ENCODE measurements at places on chromosomes 6 and 20. TPM values are rescaled to one million over a fixed set of nuclear protein-coding genes. Genes with fewer than 3 reads are reported as not detected.

The ULBP1 gene
- total RNA-seq, result 1.5 TPM

The HLA-A gene
- 315 TPM for total RNA-seq

The C20orf144 gene
- not detected for total RNA-seq

The CBLN4 gene
- not detected for total RNA-seq

The SIRPG gene
- total RNA-seq, result not detected

The OPRM1 gene
- total RNA-seq, result not detected

The TXLNB gene
- not detected for total RNA-seq

The TRIM38 gene
- 1.8 TPM for total RNA-seq

The BPIFA2 gene
- total RNA-seq, result not detected

DNA sequence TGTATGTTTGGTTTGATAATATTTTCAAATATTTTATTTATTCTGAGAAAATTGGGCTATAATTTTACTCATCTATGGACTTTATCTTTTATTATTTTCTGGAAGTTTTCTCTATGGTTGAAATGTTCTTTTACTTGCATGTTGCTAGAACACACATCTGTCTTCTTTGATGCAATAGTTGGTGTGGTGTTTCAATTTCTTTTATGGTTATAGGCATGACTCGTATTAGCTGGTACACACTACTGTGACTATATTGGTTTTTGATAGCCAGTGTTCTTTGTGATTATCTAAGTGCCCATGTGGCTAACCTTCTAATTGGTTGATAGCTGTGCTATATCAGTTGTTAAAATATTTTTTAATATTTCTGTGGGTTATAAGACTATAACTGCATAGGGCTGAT lies 1343.3 kb upstream of the GJE1 start:
- no peak for DNase-seq

GRCh38 chr6:155580904-155581303 lies 125.3 kb upstream of the NOX3 start:
- no peak for DNase-seq

DNA sequence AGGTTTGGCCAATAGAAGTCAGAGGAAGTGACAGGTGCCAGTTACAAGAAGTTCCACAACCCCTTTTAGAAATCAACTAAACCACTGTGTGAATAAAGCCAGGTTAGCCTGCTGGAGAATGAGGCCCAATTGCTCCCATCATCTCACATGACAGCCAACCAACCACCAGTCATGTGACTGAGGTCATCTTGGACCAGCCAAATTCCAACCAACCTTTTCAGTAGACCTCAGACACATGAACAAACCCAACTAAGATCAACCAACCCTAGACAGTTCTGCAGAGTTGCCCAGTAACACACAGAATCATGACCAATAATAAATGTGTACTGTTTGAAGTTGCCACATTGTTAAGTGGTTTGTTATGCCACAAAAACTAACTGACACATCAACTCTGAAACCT lies 44.6 kb upstream of the GGTLC1 start:
- DNase-seq, result no peak

DNA sequence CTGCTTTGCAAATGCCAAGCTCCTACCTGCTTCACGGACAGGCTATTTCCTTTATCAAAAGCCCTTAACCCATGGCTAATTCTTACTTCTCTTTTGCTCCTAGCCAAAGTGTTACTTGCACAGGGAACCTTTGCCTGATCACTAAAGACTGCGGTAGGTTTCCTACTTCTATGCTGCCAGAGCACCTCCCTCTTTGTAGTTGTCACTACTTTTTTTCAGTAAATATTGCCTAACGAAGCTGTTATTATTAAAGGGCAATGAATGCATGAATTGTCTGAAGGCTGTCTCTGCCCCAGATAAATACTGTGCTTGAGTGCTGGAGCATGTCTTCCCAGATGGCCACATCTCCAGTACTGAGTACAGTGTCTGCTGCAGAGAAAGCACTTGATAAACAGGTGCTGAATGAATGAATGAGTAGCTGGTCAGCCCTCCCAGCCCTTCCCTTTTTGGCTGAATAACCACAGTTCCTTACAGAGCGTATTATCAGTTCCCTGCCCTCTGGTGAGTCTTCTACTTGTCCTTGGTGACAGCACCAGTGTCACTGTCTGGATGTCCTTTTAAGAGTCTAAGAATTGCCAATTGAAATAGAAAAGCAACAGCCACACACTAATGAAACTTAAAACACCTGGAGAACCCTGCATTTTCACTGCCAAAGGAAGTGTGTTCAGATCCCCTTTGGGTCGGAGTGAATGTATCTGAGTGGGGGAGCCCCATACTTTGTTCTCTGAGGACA lies 73.6 kb upstream of the TRAF3IP2 start:
- DNase-seq, result no peak

DNA sequence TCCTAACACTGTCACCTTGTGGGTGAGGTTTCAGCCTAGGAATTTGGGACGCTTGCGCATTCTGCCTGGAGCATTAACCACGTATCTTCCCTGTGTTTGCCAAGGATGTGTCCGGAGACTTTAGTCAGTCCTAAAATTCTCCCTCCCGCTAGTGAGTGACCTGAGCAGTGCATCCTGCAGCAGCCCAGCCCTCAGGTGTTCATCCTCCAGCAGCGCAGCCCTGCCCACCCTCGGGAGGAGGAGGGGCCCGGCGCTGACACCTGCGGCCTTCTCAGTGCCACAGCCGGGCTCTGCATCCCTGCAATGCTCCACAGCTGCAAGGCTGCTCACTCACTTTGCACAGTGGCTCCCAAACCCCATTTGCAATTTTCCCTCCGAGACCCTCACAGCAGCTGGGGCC lies 79.5 kb downstream of the ERMARD start:
- no peak for DNase-seq

GRCh38 chr6:17995414-17995813 lies 8.0 kb upstream of the KIF13A start:
- DNase-seq, result no peak

- no peak for DNase-seq
Measured at GRCh38 chr20:10555865-10556308, 117.9 kb downstream of the JAG1 start.

GRCh38 chr6:157185986-157186385 lies 137.3 kb downstream of the TMEM242 start:
- no peak for DNase-seq

DNA sequence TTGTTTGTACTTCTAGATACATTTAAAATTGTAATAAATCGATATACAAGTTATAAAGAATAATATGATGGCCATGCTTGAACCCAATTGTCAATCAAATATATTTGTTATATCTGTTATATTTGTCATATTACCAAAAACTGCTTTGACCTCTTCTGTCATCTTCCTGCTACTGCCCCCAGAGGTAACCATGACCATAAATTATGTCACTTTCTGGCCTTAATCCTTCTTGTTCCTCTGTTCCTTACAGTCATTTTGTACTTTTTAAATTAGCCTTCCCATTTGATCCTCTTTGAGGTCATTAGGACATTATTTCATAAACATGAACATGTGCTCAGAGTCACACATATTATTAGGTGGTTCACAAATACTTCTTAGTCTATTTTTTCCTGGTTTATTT lies 124.7 kb downstream of the HFE start:
- DNase-seq, result no peak

DNA sequence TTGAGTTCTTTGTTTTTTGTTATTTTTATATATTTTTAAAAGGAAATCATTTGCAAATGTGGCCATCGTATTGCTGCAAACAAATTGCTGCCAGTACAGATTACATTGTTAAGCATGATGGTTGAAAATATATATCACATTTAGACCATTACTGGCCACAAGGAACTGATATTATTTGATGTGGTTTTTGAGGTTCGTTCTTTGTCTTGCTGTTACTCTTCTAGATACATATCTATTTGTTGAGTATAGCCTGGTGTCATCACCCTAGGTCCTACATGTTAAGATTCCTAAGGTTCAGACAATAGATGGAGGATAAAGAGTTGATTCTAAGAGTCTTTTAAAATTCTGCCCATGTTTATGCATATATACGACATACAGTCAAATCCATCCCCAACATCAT lies 306.0 kb downstream of the FARS2 start:
- no peak for DNase-seq

- peak; percentile 43 for DNase-seq
Measured at GRCh38 chr6:14658886-14659561, 541.5 kb downstream of the CD83 start.

DNA sequence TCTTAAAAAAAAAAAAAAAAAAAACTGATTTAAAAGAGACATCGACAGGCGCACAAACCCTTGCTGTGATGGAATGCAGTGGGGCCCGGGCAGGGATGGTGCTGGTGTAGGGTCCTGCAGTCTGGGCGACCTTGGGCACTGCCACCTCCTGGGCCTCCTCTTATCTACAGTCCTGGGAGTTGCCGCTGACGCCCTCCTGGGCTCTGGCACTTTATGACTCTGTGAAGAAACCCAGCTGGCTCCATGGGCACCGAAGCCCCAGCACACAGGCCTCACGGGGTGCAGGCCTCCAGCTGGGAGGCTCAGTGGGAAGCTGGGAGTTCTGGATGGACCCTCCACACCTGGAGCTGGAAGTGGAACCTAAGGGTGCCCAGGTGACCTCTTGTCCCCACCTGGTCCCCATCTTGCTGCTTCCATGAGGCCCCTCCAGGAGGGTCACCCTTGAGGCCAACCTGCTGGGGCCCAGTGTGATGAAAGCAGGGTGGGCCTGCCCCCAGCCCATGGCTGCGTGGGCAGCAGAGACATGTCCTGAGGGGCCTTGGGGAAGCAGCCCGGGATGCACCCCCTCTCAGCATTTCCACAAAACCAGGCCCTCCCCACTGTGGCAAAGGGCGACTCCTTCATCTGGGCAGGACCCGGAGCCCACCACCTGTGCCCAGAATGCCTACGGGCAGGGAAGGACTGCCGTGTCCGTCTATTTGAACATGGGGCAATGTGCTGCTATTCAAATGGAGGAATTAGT lies 104.9 kb downstream of the ASXL1 start:
- DNase-seq, result no peak

DNA sequence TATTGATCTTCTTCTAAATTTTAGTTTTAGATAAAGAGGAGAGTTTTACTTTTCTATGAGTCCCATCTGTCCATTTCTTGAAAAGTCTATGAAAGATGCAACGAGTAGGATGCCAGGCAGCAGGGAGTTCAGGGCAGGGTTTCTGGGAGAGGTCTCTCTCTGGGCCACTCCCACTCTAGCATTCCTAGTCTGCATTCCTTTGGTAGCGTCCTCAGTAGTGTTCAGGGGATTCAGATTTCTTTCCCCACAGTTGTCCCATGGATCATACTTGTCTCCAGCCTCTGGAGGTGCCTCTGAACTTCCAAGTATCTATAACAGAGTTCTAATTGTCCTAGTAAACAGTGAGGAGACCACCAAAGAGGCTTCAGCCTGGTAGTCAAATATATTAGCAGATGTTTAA lies 225.3 kb downstream of the RIMS1 start:
- DNase-seq, result no peak

- no peak for DNase-seq
Measured at GRCh38 chr6:95679981-95680380, 102.6 kb downstream of the MANEA start.

DNA sequence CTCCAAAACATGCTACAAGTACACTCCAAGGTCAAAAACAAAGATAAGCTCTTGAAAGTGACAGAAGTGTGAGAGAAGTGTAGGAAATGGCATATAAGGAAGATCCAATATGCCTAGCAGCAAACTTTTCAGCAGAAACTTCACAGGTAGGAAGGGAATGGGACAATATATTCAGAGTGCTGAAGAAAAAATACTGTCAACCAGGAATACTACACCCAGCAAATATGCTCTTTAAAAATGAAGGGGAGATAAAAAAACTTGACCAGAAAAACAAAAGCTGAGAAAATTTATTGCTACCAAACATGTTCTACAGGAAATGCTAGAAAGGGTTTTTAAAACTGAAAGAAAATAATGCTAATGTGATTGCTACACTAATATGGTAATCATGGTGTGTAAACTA lies 46.2 kb downstream of the THBS2 start:
- DNase-seq, result no peak

DNA sequence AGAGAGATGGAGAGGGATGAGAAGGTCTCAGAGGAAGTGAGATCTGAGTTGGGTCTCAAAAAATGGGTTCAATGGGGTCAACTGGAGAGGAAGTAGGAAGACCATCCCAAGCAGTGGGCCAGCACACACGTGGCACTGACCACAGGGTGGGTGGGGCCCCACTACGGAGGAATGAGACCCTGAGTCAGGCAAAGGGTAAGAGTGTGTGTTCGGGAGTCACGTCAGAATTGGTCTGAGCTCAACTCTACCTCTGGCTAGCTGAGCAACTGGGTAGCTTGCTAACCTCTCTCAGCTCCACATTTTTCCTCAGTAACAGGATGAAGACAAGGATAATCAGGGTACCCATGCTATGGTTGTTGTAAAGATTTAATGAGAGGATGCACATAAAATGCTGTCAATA lies 79.0 kb downstream of the TRERF1 start:
- DNase-seq, result no peak

DNA sequence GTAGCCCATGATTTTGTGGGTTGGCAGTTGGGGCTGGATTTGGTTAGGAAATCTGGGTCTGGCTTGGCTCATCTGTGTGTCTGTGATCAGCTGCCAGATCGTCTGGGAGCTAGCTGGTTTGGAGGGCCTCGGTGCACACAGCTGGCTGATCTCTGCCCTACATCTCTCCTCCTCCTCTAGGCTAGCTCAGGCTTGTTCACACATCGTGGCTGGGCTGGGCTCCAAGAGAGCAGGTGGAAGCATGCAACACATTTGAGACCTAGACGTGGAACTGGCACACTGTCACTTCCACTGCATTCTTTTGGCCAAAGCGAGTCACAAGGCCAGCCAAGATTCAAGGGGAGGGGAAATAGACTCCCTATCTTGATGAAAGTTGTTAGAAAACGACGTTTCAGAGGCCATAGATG lies 15.9 kb downstream of the NDUFAF5 start:
- DNase-seq, result peak; percentile 99

GRCh38 chr20:37152284-37152683 lies 26.8 kb upstream of the RPN2 start:
- no peak for DNase-seq

DNA sequence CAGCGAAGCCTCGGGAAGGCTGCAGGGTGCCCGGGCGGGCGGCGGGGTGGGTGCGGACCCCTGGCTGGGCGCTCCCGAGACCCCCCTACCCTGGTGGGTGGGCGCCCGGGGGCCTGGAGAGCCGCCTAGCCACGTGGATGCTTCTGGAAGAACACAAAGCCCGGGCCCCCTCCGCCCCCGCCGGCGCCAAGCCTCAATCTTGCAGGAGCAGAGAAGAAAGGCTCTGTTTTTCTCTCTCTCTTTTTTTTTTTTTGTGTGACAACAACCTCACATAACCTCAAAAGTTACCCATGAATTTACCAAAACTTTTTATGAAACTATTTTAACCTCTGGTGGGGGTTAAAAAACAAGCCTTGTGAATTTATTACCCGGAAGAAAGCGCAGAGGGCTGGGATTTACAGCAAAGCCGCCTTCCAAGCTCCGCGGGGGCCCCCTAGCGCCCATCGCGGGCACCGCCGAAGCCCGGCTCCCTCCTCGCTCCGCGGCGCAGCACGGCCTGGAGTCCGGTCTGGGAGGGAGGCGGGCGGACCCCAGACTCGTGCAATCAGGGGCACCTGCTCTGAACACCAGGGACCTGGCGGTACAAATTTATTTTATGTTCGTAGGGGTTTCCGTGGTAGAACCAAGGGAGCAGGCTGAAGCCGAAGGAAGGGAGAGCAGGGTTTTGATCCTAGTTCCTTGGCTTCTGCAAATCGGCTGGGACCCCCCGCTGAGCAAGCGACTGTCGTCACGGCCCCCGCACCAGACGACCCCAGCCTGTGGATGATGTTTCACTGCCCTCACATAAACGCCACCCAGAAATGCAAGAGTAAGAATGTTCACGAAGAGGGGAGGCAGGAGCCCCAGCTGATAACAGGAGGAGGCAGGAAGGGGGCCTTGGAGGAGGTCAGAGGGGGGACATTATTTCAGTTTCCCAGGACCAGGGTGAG lies 58.9 kb downstream of the ZNF831 start:
- peak; percentile 71 for DNase-seq

Data from MG63 (cell line).